Stimulated activated CD8-positive, alpha-beta memory T cell treated with anti-CD3 and anti-CD28 coated beads, Interleukin-2, amount 100 ng/mL, for 48 hours (primary cell): ENCODE measurements at places on chromosomes 7 and 10.

DNA sequence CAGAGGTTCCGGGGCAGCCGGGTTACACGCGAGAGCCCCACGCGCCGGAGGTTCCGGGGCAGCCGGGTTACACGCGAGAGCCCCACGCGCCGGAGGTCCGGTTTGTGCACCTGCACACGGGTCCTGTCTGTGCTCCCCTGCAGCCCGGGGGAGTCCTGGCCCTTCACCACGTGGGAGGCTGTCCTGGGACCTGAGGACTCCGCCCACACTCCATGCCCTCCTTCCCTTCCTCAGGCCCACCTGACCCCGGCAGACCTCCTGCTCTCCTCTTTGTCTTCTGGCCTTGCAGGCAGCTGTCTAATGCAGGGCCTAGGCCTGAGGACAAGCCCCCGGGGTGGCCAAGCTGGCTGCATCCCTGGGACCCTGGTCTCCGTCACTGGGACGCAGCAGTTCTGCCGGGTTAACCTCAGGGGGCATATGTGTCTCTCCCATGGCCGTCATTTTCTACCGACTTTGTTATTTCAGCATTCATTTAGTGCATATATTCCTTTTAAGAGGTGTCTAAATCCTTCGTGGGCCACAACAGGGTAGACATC is 374.6 kb downstream of the DNAJB6 start:
- no peak for DNase-seq

GRCh38 chr10:48284002-48284546 is 9.6 kb upstream of the FRMPD2 start:
- DNase-seq, result no peak

DNA sequence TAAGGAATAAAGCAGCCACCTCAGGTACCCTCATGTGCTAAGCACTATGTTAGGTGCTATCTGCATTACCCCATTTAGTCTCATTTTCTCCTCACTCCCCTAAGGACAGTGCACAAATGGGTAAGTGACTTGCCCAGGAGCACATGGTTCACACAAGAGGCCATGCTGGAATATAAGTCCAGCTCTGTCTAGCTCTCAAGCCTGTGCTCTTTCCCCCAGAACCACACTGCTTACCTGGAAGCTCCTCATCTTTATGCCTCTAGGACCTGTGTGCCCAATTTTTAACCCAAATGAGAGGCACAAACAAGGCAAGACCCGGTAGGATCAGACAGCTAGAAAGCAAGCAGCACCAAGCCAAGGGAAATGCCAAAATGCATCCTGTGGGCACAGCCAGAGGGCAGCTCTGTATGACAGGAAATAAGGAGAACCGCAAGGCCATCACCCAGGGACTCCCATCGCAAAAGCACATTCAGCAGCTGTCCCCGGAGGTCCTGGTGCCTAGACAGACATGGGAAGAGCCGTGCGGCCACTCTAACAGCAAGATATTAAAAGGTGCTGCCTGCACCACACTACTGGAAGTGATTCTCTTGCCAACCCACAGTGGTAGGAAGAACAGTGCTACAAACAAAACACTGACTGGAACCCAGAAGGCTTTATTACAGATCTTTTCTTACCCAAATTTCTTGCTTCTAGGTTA is 88.1 kb downstream of the GSAP start:
- no peak for DNase-seq

DNA sequence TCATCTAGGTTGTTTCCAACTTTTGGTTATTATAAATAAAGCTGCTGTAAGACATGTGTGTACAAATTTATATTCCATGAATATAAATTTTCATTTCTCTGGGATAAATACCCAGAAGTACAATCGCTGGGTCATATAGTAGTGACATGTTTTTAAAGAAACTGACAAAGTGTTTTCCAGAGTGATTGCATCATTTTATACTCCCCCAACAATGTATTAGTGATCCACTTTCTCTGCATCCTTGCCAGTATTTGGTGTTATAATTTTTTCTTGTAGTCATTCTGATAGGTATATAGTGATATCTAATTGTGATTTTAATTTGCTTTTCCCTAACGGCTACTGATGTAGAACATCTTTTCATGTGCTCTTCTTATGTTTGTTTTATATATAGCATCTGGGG is 27.0 kb upstream of the ARHGAP21 start:
- DNase-seq, result no peak

- DNase-seq, result no peak
Observed at GRCh38 chr7:141073173-141073640, 657 bp upstream of the TMEM178B start.

DNA sequence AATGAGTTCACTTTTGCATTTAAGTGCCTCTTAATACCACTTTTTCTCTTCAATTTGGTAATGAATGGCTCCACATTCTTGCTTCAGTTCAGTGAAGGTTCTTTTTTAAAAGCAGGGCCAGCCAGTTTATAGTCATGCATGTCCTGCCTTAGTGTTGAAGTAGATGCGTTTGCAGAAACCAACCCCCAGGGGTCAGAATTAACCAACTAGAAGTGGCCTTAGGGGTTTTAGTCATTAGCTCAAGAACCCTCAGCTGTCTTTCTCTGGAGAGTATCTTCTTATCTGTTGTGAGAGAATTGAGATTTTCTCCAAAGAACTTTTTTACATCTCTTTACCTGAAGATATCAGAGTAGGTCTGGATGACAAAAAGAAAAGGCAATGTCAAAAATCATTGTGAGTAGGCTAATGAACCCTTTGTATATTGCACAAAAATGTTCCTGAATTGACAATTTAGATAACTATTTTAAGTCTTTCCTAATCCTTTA is 82.2 kb downstream of the PIK3CG start:
- peak; percentile 8 for DNase-seq

DNA sequence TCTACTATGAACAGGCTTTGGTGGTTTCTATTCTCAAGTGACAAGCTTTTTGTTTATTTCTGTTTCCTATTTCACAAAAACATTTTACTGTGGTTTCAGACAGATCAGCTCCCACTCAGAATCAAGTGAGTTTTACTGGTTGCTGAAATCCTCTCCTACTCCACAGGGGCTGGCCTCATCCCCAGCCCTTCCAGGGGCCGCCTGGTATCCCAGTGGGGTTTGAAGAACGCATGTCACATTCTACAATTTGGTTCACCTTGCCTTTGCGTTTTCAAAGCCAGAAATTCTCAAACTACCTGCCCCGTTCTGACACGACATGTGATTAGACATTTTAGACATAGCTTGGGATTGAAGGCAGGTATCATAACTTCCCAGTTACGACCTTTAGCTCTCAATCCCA is 160.9 kb upstream of the AGK start:
- no peak for DNase-seq

DNA sequence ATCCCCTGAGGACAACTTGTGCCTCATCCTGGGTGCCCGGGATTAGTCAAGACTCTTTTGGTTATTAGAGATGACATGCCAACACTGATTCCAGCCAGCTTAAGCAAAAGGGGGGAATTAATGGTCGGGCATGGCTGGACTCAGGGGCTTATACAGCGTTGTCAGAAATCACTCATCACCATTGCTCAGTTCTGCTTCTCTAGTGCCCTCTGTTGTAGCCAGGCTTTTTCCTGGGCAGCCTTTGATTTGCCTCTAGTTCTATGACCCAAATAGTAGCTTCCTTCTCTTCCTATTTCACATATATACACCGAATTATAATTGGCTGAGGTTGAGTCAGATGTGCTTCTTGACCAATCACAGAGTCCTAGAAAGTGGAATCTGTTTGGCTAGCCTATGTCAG is 192.0 kb upstream of the HABP2 start:
- DNase-seq, result no peak

DNA sequence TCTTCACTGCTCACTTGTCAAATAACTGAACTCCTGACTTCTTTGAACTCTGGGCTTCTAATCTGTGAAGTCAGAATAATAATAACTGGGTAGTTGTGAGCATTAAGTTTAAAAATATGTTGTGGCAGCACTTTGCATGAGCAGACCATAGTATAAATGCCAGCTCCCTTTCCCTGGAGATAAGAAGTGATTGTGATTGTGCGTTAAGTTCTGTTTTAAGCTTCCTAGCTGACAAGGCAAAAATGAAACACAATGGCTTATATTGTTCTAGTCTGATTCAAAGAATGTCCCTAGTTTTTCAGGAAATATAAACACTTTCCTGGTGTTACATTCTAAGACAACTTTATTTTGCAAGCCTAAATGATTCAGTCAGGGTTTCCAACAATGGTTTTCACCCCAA is 61.8 kb downstream of the PTPRE start:
- no peak for DNase-seq

- no peak for DNase-seq
Observed at GRCh38 chr10:93766918-93767317, 9.2 kb downstream of the LGI1 start.

DNA sequence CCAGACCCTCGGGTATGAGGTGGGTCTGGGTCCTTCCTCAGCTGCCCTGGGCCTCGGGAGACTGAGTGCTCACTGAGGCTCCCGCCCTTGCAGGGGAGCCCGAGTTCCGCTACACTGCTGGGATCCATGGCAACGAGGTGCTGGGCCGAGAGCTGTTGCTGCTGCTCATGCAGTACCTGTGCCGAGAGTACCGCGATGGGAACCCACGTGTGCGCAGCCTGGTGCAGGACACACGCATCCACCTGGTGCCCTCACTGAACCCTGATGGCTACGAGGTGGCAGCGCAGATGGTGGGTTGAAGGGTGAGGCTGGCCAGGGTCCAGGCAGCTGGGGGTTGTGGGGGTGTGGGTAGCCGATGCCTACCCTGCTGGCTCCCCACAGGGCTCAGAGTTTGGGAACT is 7.6 kb downstream of the AEBP1 start:
- no peak for DNase-seq

DNA sequence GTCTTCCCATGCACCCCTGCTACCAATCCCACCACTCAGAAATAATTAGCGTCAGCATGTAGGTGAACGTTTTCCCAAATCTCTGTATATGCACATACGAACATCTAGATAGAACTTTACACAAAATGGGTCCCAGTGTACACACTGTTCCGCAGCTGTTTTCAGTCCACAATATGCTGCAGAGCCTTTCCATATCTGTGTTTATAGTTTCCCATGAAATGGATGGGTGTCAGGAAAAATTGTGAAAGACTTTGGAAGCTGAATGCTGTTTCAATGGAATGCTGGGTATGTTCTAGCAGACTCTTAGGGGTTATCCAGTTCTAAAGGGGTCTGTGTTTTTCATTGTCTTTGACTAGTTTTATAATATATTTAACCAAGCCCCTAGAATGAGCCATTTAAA is 13.8 kb downstream of the GRK5 start:
- DNase-seq, result no peak

DNA sequence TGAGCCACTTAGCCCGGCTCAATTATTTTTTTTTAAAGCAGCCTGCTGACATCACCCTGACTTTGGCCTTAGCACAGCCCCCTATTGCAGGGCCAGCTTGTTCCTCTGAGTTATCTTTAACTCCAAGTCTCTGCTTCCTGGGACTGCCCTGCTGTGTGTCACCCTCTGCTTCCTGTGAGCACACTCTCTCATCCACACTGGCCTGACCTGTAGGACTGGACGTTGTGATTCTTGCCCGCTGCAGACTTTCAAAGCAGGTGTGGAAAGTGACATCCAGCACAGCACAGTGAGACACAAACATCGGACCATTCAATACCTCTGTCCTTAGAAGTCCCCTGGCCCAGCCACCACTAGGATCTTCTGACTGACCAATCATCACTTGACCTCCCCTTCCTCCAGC is 26.4 kb upstream of the HSPA12A start:
- no peak for DNase-seq

- DNase-seq, result no peak
Observed at GRCh38 chr10:69936091-69936490, 116.6 kb upstream of the MACROH2A2 start.

- DNase-seq, result no peak
Observed at GRCh38 chr7:148500978-148501377, 89.6 kb upstream of the C7orf33 start.

DNA sequence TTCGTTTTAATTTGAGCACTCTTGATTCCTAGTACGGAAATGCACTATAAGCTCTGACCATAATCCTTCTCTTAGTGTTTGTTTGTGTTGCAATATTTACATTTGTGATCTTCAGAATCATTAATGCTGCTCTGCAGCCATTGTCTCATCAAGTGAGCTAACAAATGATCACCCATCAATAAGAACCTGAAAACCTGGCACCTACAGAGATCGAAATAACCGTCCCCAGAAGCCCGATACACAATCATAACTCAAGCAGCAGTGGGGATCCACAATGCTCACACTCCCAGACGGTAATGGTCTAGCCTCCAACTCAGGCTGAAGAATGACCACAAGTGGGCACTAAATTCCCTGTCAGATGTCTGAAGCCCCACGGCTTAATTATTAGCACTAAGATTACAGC is 156.0 kb upstream of the NFE2L3 start:
- DNase-seq, result no peak

DNA sequence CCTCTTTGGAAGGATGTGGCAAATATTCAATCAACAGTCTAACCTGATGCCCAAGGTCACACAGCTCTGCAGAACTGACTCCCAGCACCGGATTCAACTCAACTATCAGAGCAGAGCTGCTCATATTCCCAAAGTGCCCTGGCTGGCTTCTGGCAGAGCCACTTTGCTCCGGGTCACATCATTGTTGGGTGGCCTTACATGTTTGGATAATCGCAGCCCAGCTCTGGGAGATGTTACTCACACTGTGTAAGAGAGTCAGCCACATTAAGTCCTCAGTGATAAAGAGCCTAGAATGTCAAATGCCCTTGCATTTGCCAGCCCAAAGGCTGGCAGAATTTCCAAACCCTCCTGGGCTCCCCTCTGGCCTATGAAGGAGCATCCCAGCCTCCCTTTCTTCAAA is 79.8 kb upstream of the PDE1C start:
- no peak for DNase-seq

DNA sequence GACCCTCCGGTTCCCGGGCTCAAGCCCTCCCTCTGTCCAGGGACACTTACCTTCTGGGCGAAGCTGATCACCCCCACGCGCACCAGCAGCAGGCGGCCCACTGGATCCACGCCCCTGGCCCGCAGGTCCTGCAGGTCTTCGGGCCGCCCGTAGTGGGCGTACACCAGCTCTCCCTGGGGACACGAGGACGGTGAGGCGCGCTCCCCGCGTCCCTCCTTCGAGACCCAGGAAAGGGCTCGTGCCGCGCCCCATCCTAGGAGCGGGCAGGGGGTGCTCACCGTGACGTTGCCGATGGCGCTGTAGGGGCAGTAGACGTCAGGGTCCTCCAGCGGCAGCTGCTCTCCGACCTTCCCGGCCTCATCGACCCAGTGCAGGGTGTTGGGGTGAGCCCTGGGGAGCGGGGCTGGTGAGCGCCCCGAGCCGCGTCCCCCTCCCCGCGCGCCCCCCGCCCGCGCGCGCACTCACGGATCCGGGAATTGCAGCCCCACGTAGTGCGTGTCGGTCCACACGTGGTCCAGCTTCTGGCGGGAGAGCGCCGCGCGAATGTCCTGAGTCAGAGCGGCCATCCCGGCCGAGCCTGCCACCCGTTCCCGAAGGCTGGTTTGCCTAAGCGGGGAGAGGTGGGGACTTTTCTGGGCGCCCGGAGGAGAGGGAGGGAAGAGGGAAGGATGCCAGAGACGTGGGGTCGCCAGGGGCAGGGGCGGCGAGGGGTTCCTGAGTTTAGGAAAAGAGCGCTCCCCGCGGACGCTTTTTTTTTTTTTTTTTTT is 8.2 kb downstream of the TFR2 start:
- peak; percentile 50 for DNase-seq

DNA sequence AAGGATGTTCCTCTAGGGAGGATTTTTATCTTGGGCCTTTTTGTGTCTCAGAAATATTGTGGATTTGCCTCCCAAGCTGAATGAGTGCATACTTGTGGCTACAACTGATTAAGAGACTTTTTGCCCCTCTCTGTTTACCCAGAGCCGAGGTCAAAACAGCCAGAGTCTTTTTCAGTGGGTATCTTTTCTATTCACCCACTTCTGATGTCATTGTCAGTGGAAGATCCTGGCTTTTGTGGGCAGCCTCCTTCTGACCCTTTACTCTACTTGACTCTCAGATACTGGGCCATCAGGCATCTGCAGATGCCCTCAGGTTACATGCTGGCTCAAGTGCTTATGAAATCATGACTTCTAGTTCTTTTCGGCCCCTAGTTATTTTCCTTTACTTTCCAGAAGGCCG is 19.6 kb upstream of the PIP4K2A start:
- DNase-seq, result no peak
